Esophagus squamous epithelium (tissue), 5 donors: ENCODE measurements at places on chromosomes 13 and 19.

DNA sequence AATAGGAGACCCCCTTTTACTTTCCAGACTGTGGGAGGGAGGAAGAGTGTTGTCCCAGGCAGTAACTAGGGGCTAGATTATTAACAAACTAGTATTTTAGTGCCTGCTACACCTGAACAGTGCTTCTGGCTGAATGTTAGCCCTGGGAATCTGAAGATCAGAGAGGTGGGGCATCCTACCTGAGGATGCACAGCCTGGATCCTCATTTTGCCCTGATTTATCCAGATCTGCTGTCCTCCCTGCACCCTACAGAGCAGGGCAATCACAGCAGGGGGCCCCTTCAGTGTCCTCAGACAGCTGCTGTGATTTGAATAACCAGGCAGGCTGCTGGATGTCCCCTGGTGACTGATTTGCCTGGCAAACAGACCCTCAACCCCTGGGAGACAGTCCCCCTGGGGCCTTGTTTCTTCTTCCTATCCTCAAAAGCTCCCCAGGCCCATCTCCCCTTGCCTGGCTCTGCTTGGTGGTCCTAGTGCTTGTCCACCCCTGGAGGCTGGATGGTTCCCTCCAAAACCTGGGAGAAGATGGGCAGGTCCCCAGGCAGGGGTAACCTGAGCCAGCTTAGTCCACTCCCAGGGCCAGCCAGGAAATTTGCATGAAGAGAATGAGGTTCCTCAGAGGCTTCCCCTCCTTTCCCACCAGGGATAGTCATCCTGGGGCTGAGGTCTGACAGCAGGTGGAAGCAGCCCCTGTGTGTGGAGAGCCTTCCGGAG lies at the start of gene OVOL3:
OVOL3 (plus strand) TSS at position 657 of the 713 bp plus-strand sequence. CDS start 60 bp downstream, outside the sequence.
- no peak for DNase-seq

DNA sequence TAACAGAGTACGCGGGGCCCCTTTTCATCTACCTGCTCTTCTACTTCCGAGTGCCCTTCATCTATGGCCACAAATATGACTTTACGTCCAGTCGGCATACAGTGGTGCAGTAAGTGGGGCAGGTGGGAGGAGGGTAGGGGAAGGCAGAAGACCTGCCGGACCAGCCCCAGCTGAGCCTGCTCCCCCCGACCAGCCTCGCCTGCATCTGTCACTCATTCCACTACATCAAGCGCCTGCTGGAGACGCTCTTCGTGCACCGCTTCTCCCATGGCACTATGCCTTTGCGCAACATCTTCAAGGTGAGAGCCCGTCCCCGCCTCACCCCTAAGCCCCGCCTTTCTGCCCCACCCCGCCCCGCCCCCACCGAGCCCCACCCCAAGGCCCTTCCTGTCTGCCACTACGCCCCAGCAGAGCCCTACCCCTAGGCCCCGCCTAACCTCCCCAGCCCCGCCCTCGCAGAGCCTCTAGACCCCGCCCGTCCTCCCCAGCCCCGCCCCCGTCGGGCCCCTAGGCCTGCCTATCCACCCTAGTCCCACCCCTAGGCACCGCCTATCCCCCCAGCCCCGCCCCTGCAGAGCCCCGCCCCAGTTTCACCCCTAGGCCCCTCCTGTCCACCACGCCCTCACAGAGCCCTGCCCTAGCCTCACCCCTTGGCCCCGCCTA lies 7.7 kb downstream of the NDUFB7 start:
- no peak for DNase-seq

DNA sequence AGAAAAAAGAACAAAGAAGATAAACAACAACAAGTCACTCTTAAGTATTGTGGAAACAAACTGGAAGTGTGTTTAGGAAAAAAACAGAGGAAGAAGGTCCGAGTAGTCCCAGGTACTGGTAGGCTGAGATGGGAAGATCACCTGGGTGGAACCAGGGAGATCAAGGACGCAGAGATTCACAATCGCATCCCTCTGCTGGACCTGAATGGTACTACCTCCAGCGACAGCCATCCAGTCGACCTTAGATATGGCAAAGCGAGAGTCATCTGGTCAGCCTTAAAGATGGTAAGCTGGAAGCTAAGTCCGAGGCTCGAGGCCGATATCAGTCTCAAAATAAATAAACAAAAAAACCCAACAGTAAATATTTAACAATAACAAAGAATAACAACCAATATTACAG lies 44.9 kb upstream of the ZNF91 start:
- DNase-seq: no peak

GRCh38 chr13:84831666-84832657 lies 949.7 kb upstream of the SLITRK1 start:
- DNase-seq: no peak

DNA sequence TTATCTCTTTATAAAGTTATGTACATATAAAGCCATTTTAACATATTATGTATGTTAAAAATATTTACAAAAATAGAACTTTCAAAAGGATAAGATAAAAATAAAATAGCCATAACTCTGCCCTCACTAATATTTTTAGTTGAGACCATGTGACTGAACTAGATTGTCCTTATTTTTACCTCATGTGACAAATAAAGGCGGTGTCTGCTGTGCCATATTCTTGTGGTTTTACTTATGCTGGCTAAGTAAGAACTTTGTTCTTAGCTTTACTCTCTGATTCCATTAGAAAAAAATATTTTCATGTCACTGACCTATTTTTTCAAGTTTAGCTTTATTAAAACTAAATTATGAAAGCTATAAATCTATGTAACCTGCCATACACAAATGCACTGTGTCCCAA lies 135.6 kb upstream of the TSC22D1 start:
- no peak for DNase-seq

DNA sequence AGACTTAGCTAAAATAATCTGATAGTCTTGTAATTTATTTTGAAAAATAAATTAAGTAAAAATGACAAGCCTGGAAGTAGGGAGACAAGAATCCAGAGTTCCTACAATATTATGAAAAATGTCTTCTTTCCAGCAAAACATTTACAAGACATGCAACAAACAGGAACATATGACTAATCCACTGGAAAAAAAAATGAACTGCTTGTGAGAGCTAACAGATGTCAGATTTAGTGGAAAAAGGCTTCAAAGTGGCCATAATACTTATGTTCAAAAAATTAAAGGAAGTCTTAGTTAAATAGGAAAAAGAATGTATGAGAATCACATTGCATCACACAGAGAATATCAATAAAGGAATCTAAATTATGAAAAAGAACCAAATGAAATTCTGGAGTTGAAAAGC lies 2082.0 kb upstream of the PCDH20 start:
- no peak for DNase-seq

GRCh38 chr13:26061947-26062346 lies 10.1 kb upstream of the SHISA2 start:
- DNase-seq: no peak

DNA sequence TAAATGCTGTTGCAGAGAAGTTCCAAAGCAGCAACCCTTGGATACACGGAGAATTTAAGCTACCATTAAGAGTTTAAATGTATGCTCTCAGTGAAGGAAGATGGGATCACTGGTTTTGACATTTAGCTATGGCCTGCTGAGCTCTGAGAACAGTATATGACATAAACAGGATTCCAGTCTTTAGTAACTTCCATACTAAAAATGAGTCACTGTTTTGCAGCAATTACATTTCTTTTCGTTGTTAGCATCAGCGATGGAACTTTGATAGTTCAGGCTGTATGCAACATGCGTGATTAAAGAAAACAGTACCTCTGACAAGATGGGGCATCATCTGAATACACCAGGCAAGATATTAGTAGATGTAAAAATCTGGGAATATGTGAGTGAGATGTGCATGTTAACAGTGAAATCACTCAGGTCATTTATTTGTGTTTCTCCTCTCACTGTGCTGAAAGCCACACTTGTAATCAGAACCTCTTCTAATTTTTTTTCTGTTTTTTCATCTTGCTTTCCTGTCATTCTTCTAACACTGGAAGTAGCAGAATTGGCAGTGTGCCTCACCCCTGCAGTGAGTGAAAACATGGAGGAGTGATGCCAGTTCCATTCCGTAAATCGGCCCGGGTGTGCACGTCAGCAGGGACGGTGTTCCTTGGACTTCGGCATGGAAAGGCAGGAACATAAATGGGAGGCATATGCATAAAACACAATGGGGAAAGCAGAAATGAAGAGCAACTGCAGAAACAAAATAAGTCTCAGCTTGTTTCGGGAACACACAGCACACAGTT lies 361.5 kb downstream of the OXGR1 start:
- DNase-seq: no peak

DNA sequence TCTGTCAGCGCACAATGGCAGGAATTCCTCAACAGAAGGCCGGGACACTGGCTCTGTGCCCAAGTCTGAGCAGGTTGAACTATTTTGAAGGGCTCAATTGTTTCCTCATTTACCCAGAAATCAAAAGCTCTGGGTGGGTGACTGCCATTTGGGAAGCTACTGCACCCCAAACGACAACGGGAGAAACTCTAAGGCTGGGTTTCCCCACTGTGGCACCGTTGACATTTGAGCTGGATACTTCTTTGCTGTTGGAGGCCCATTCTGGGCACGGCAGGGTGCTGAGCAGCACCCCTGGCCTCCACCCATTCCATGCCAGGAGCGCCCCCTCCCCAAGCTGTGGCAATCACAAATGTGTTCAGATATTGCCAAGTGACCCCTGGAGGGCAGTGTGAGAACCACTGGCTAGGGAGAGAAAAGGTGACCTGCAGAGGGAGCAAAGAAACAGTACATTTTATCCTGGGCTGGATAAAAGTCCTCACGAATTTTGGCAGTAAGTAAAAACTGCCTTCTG lies 62.5 kb downstream of the RFX2 start:
- no peak for DNase-seq

- no peak for DNase-seq
These were observed 53.6 kb upstream of the ABCC4 start for GRCh38 chr13:95354680-95355487.

- DNase-seq: no peak
These were observed 51.4 kb downstream of the LRCH1 start for GRCh38 chr13:46604226-46604990.

- DNase-seq: no peak
These were observed 2.9 kb downstream of the RASIP1 start for GRCh38 chr19:48737360-48737998.

DNA sequence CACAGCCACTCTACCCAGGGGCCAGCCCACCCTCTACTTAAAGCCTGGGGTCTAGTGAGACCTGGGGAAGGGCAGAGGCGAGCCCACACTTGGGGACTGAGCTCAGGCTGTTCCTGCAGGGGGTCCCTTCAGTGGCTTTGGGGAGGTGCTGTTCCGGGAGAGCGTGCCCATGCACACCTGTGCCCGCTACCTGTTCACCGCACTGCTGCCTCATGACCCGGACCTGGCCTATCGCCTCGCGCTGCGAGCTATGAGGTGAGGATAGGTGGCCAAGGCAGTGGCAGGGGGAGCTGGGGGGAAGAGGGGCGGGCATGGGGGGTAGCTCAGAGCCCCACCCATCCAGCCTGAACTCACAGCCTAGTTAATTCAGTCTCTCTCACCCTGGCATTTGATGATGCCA lies 24.0 kb downstream of the ZSWIM4 start:
- DNase-seq: no peak

DNA sequence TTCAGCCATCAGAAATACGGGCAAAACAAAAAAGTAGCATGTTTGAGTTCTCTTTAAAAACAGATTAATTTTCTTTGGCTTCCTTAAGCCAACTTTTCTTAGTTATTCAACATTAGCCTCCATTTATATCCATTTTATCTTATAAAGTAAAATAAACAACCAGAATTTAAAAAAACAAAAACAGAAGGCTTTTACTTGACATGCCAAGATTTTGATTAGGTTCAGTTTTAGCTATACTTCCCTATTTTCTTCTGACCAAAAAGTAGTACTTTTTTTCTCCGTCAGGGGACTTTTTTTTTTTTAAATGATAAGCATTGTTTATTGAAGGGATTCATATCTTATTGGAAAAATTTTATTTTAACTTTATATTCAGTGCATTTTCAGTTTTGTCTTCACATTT lies 18.1 kb downstream of the RNASEH2B start:
- no peak for DNase-seq

DNA sequence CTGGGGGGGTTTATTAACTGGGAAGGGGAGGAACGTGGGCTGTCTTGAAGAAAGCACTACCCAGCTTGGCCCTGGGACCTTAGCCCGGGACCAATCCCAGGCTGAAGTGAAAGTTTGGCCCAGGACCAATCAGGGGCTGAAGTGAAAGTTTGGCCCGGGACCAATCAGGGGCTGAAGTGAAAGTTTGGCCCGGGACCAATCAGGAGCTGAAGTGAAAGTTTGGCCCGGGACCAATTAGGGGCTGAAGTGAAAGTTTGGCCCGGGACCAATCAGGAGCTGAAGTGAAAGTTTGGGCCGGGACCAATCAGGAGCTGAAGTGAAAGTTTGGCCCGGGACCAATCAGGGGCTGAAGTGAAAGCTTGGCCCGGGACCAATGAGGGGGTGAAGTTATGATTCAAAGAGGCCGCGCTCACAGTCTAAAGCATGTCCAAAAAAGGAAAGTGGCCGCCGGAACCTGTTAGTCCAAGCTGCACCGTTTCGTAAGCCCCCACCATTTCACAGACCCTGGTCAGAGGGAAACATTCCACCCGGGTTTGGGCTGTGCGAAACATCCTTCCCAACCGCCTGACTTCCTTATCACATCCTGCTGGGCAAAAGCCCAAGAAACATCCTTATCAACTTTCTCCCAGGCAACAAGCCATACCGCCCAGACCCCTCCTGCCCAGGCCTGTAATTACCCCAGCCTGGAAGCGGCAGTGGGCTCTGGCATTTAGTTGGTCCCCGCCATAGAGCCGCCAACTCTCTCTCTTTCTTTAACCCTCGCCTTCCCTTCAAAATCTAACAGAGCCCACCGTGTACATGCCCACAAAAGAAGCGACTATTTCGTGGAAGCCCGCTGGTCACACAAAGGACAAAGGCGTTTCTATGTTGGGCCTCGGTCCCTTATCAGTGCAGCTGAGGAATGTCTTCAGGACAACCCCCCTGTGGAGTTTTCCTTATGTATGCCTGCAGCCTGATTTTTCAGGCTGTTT lies 1.1 kb downstream of the ZNF850 start:
- DNase-seq: no peak

GRCh38 chr19:55484593-55485438 lies at the start of gene NAT14:
TSS of gene NAT14 (plus strand) at chr19:55485188. CDS start at chr19:55485709, 521 bp downstream.
- no peak for DNase-seq

DNA sequence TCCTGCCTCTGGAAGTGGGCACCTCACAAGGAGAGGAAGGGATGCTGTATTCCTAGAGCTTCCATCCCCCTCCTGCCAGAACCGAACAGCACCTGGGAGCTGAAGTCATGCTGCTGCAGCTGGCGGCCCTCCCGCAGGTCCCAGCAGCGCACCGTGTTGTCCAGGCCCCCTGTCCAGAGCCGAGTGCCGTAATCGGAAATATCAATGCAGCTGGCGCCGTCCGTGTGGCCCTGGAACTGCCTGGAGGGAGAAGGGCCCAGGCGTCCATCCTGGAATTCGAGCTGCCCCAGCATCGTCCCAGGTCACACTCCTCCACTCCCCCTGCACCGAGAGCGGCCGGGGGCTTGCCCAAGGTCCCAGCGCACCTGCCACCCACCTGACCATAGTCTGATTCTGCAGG lies 23.7 kb downstream of the TLE2 start:
- DNase-seq: no peak

GRCh38 chr13:36084131-36084530 lies 47.1 kb downstream of the DCLK1 start:
- no peak for DNase-seq

- no peak for DNase-seq
These were observed 3.6 kb downstream of the ADGRE1 start for GRCh38 chr19:6890938-6891337.
